ENCODE measurements at places on chromosomes 13 and 19.

DNA sequence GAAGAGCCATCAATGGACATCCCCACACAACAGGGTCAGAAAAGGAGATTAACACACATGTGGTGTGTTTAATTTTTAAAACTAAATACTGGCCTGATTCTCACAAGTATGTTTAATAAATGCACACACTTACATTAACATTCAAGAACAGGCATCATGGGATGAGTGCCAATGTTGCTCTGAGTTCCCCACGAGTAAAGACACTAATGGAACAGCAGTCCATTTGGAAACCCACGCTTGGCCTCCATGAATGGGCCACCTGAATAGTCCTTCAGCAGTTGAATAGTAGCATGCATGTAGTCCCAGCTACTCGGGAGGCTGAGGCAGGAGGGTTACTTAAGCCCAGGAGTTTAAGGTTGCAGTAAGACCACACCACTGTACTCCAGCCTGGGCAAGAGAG is 195.2 kb upstream of the IPO5 start:
- DNase-seq = no peak

GRCh38 chr13:111659219-111659775 is 338.9 kb downstream of the TEX29 start:
- no peak for DNase-seq

GRCh38 chr13:60095300-60095699 is 68.4 kb downstream of the DIAPH3 start:
- no peak for DNase-seq

DNA sequence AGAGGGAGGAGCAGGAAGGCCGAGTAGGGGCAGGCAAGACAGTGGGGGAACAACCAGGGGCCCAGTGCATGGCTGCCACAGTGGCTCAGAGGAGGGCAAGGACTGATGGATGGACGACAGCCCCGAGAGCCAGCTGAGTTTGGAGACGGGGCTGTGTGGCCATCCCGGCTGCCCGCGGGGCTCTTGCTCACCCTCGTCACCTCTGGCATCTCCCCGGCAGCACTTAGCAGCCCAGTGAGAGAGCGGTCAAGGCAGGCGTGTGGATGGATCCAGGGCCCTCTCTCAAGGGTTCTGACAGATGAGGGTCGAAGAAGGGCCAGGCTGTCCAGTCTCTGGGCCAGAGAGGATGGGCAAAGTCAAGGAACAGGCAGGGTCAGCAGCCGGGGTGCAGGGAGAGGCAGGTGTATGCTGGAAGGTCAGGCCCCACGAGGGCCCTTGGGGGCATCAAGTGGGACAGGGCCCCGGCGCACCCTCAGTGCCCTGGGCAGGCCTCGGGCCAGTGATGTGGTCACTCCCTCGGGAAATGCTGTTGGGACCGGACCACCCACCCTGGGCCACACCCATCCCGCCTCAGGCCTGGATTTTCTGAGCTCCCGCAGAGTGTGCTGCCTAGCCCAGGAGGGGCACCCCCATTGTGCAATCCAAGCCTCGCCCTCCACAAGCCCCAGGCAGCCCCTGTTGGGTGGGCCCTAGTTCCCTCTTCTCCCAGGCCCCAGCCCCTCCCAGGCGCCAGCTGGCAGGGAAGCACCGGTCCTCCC is 56.4 kb upstream of the TPM4 start:
- DNase-seq = no peak

- no peak for DNase-seq
Observed at GRCh38 chr13:85603735-85604134, 195.5 kb downstream of the SLITRK6 start.

- DNase-seq = no peak
Observed at GRCh38 chr13:46622630-46623256, 69.8 kb downstream of the LRCH1 start.

GRCh38 chr13:30421093-30422053 is 920 bp upstream of the UBE2L5 start:
- peak; percentile 35 for DNase-seq

Data from activated naive CD4-positive, alpha-beta T cell treated with Interleukin-2 at 50 U/mL for 16 hours (primary cell).